ENCODE measurements at places on chromosomes 16 and 17. TPM values are rescaled to one million over a fixed set of nuclear protein-coding genes. Genes with fewer than 3 reads are reported as not detected.
A peak's percentile ranks its signal among the peaks of the same experiment; 100 is the strongest.

DNA sequence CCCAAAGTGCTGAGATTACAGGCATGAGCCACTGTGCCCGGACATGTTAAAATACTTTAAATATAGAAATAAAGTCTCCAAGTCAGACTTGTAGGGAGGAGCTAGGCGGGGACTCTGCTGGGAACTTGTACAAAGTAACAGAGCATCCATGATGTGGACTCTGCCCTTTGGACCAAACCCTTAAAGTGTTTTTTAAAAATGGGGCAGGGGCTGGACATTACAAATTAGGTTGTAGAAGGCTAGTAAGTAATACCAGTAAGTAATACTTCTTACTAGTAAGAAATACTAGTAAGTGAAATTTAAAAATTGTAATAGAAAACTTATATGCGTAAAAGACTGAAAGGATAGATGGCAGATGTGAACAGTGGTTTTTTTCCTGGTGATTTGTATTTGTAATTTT lies 9.7 kb upstream of the SPATA32 start:
- H3K36me3 ChIP-seq = peaks cover 57% of the 10 kb centered on the region
- H3K4me3 ChIP-seq = no peak overlapping the region
- H3K27me3 ChIP-seq = no peaks in the 10 kb centered on the region
- H3K4me1 ChIP-seq = no peaks in the 10 kb centered on the region

The PPM1E gene
- polyA plus RNA-seq = 0.01 TPM

The SGSM2 gene
- 20.1 TPM for polyA plus RNA-seq

The CASKIN2 gene
- 3.7 TPM for polyA plus RNA-seq

DNA sequence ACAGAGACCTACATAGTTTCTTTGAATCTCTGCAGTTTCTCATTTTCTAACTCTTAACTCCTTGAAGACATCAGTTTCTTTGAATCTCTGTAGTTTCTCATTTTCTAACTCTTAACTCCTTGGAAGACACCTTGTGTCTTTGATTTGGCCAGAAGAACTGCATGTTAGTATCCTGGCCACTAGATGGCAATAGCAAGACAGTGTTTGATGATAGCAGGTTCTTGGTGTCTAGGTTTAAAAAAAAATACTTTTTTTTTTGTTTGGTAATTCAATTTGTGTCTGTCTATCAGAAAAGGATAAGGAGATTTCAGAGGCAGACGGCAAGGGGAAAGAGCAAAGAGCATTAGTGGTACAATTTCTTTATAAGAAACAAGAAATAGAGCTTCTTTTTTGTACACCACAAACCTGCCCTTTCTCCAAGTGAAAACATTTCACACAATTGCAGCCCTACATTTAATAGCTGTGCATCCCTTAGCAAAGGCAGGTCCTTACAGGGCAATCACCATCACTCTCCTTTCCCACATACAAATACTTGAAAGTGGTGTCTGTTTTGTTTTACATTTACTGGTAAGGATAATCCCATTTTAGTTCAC lies 1324.9 kb upstream of the CDH8 start:
- H3K4me3 ChIP-seq = no peak overlapping the region
- H3K36me3 ChIP-seq = no peaks in the 10 kb centered on the region
- no peaks in the 10 kb centered on the region for H3K27me3 ChIP-seq
- no peak overlapping the region for H3K27ac ChIP-seq
- peak; percentile 26 for DNase-seq
- no peaks in the 10 kb centered on the region for H3K4me1 ChIP-seq

- H3K36me3 ChIP-seq = no peaks in the 10 kb centered on the region
- no peaks in the 10 kb centered on the region for H3K4me1 ChIP-seq
- DNase-seq = no peak
- H3K27me3 ChIP-seq = peaks cover 4% of the 10 kb centered on the region
- no peak overlapping the region for H3K27ac ChIP-seq
Measured at GRCh38 chr17:63941751-63942150, 9.6 kb upstream of the CD79B start.

DNA sequence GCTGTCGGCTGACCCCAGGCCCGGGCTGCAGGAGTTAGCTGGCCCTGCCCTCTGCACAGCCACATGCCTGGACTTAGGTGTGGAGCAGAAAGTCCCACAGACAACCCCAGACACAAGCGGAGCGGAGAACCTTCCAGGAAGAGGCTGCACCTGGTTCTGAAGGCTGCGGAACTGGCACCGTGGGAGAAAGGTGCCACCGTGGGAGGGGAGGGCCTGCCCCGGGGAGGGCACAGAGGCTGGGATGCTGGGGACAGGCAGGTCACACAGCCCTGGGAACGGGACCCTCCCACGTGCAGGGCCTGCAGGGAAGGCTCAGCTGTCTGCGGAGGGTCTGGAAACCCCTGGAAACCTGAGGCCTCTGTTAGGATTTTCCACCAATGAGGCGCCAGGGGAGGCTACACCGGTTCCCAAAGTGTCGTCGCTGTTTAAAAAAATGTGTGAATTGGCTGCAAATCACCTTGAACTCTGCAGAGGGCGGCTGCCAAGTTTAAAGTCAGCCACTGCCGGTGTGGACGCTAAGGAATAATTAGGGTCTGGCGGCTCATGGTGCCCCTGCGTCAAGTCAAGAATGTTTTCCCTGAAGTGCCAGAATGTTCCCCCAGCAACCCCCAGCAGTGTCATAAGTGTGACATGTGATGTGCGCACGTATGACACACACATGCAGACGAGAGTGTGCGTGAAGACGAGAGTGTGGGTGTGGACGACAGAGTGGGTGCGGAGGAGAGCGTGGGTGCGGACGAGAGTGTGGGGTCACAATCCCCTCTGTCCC lies 50.9 kb upstream of the PABPN1L start:
- H3K4me3 ChIP-seq = no peak overlapping the region
- no peak overlapping the region for H3K27ac ChIP-seq
- H3K27me3 ChIP-seq = peaks cover 4% of the 10 kb centered on the region

GRCh38 chr17:2025622-2026309 lies 632 bp upstream of the RTN4RL1 start:
- H3K27me3 ChIP-seq = peaks cover 8% of the 10 kb centered on the region
- no peak overlapping the region for H3K27ac ChIP-seq
- peak overlapping the region; percentile 59 for H3K4me3 ChIP-seq
- H3K36me3 ChIP-seq = no peaks in the 10 kb centered on the region

- no peaks in the 10 kb centered on the region for H3K36me3 ChIP-seq
- H3K27me3 ChIP-seq = peaks cover 12% of the 10 kb centered on the region
- no peaks in the 10 kb centered on the region for H3K4me1 ChIP-seq
Measured at GRCh38 chr17:31416503-31416923, 25.0 kb downstream of the RAB11FIP4 start.

The CACNA1G gene
- polyA plus RNA-seq = 0.06 TPM

The METRN gene
- 42.1 TPM for polyA plus RNA-seq

The MYH3 gene
- polyA plus RNA-seq = 0.67 TPM

The CMTM3 gene
- 13.1 TPM for polyA plus RNA-seq

- H3K27ac ChIP-seq = no peak overlapping the region
- no peak for DNase-seq
Measured at GRCh38 chr17:42685831-42686230, 3.5 kb downstream of the CNTNAP1 start.

DNA sequence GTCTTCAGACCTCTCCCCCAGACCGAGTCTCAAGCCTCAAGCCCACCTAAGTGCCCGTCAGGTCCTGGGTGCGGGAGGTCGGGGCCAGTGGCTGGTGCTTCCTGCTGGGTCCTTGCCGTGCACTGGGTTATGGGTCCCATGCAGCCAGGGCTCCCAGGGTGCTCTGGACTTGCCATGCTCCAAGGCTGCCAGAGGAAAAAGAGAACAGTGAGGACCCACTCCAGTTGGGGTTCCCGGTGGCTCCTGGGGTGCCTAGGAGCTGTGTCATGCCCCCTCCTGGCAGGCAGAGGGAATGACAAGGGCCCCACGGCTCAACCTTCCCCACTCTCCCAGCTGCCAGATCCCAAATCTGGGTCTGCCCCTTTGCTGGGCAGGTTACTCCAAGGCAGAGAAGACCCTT lies 3.8 kb downstream of the SNX20 start:
- no peaks in the 10 kb centered on the region for H3K36me3 ChIP-seq
- no peak overlapping the region for H3K4me3 ChIP-seq
- no peaks in the 10 kb centered on the region for H3K27me3 ChIP-seq
- no peak for DNase-seq
- no peak overlapping the region for H3K27ac ChIP-seq

- peaks cover 6% of the 10 kb centered on the region for H3K4me1 ChIP-seq
- H3K27ac ChIP-seq = no peak overlapping the region
- H3K36me3 ChIP-seq = peaks cover 12% of the 10 kb centered on the region
- no peak overlapping the region for H3K4me3 ChIP-seq
- no peak for DNase-seq
Measured at GRCh38 chr17:38325221-38325851, 18.4 kb downstream of the GPR179 start.

The CTRB1 gene
- polyA plus RNA-seq = not detected

The MSLN gene
- 8.5 TPM for polyA plus RNA-seq

GRCh38 chr17:16259926-16260325 lies 42.9 kb downstream of the PIGL start:
- H3K36me3 ChIP-seq = peaks cover 3% of the 10 kb centered on the region
- H3K4me1 ChIP-seq = no peaks in the 10 kb centered on the region
- H3K27ac ChIP-seq = no peak overlapping the region
- H3K27me3 ChIP-seq = no peaks in the 10 kb centered on the region
- DNase-seq = no peak
- no peak overlapping the region for H3K4me3 ChIP-seq

- H3K27ac ChIP-seq = no peak overlapping the region
- H3K4me3 ChIP-seq = no peak overlapping the region
- H3K4me1 ChIP-seq = peaks cover 11% of the 10 kb centered on the region
Measured at GRCh38 chr17:339193-340061, 13.2 kb downstream of the RPH3AL start.

DNA sequence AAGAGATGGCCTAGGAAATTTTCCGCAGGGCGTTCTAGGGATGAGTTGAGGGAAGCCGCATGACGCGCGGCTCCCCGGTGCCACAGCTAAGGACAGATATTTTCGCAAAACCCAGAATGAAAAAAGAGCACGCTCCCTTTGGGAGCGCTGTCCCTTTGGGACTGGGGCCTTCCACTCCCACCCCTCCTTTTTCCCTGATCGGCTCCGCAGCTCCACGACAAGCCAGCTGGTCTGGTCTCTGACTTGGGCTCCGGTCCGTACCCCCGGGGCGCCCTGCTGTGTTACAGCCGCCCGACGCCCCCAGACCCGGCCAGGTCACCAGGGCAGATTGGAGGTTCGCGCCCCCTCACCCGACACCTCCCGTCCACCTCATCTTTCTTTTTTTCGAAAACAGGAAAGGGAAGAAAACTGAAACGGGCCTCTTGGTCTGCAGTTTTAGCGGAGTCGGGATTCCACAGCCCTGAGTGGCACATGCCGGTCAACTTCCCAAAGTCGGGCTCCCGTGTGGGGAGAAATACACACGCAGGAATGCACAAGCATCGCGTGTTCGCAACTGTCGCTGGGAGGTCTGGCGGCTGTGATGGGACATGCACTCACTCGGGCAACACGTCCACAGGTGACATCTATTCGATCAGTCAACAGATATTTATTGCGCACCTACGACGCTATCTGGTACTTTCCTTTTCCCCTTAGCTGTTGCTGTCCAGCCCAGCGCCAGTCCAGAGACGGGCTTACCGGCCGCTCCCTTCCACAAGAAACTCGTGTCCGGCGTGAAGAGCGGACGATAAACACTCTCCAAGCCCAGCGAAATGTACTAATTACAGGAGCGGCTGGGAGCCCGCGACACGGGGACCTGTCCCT lies 3.9 kb upstream of the SOX9 start:
- H3K27ac ChIP-seq = no peak overlapping the region
- H3K4me1 ChIP-seq = peaks cover 26% of the 10 kb centered on the region
- no peak for DNase-seq

DNA sequence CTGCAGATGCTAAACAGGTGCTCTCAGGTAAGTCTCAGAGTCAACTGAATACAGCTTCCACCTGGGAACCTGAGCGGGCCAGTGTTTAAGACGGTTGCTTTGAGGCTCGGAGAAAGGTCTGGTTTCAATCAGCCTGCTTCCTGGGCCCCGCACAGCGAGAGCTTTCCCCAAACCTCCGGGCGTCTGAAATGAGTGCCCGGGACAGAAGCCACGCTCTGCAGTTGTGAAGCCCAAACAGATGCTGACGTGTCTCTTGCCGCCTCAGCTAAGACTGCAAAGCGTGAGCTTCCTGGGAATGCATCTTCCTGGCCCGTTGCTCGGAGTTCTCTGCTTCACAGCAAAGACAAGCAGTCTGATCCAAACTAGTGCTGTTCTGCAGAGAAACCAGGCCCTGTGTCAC lies 36.7 kb downstream of the PLXDC1 start:
- peaks cover 5% of the 10 kb centered on the region for H3K27me3 ChIP-seq
- H3K27ac ChIP-seq = no peak overlapping the region
- H3K4me1 ChIP-seq = no peaks in the 10 kb centered on the region
- H3K4me3 ChIP-seq = no peak overlapping the region

DNA sequence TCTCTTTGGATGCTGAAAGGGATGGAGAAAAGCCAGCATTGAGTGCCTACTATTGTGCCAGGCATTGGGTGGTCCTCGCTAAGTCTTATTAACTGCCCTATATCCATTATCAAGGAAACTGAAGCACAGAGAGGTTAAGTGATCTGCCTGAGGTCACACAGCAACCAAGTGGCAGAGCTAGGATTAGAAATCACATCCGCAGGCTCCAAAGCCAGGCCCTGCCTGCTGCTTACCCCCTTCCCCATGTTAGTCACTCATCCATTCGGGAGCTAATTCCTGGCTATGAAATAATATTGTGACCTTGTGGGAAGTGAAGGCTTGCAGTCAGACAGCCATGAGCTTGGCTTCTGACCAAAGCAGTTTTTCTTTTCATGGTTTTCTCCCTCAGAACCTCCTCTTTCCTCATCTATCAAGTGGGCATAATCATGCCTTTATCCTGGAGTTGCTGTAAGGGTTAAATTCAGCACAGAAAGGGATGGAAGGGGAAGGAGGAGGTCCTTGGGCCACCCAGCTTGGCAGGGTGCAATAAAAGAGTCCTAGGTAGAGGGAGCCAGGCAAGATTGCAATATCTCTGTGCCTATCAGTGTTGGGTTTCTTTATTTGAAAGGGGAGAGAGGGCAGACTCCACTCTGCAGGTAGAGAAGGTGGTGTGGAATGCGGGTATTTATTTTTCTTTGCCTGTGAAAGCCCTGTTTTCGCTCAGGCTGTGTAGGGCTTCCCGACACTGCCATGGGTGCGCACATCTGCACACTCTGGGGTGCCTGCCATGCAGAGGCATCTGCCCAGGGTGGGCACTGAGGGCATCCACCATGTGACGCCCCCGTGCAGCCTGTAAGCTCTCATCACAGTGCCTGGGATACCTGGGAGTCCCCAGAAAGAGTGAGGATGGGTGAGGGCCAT lies 11.3 kb downstream of the RAI1 start:
- no peak overlapping the region for H3K4me3 ChIP-seq
- DNase-seq = no peak
- H3K4me1 ChIP-seq = peaks cover 60% of the 10 kb centered on the region
- H3K36me3 ChIP-seq = no peaks in the 10 kb centered on the region
- no peaks in the 10 kb centered on the region for H3K27me3 ChIP-seq

All from keratinocyte (primary cell).